NCI-H146 (cell line): ENCODE measurements at places on chromosomes 3 and 15.
A peak's percentile ranks its signal among the peaks of the same experiment; 100 is the strongest.

- no peak for DNase-seq
These were observed 182.9 kb upstream of the TRIM42 start for GRCh38 chr3:140494970-140495369.

- no peak for DNase-seq
These were observed 6.9 kb downstream of the SHF start for GRCh38 chr15:45180648-45181436.

- DNase-seq, result peak; percentile 90
These were observed 81.4 kb downstream of the ARNT2 start for GRCh38 chr15:80485370-80486164.

DNA sequence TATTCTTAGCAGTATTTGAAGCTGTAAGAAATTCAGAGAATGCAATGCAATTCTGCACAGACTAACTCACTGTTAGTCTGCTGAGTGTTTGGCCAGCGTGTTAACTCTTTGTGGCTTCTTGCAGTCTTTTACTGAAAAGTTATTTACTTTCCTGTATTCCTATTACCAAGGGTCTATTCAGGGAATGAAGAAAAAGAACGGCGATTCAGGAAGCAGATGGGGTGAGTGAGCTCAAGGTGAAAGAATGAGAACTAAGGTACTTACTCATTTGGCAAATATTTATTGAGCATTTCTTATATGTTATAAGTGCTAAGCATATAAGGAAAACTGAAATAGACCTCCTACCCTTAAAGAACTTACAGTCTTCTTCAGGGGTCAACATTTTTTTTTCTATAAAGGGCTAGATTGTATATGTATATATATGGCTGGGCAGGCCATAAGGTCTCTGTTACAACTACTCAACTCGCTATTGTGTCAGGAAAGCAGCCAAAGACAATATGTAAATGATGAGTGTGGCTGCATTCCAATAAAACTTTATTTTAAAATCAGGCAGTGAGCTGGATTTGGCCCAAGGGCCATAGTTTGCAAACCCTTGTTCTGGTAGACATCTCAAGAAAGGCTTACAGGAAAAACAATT lies 271.9 kb upstream of the GADL1 start:
- no peak for DNase-seq

DNA sequence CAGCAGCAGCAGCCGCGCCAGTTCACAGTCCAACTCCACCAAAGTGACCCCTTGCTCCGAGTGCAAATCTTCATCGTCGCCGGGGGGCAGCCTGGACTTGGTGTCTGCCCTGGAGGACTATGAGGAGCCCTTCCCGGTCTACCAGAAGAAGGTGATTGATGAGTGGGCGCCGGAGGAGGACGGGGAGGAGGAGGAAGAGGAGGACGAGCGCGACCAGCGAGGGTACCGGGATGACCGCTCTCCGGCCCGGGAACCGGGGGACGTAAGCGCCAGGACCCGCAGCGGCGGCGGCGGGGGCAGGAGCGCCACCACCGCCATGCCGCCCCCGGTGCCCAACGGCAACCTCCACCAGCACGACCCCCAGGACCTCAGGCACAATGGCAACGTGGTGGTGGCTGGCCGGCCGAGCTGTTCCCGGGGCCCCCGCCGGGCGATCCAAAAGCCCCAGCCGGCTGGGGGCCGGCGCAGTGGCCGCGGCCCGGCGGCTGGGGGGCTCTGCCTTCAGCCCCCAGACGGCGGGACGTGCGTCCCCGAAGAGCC lies 224.1 kb upstream of the IL12A start:
- DNase-seq, result no peak

DNA sequence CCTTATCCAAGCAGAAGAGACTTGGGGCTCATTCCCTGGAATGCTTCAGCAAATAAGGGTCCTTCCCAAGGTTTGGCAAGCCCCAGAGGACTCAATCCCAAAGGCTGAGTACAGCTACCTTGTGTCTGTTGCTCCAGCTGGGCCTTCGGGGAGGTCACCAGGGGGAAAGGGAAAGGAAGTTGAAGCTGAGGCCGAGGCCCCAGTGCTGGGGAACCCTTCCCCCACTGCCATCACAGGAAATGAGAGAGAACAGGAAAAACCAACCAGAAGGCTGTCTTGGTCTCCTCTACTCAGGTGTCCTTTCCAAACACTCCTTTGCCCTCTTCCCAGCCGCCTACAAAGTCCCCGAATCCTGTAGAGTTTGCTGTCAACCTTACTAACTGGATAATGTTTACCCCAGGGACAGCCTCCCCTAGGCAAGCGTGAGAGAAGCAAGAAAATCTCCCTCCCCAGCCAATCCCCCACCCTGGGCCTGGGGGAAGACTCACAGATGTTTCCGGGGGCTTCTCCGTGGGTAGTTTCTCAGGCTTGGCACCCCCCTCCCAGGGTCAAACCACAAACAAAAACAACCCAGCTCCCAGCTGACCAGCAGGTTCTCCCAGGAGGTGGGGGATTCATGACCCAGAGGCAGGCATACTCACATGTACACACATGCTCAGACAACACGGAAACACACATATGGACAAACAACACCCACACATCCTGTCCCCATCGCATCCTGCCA lies 5.5 kb downstream of the CSRNP1 start:
- DNase-seq, result no peak

- DNase-seq, result no peak
These were observed 74.9 kb downstream of the NTRK3 start for GRCh38 chr15:88181613-88182012.

DNA sequence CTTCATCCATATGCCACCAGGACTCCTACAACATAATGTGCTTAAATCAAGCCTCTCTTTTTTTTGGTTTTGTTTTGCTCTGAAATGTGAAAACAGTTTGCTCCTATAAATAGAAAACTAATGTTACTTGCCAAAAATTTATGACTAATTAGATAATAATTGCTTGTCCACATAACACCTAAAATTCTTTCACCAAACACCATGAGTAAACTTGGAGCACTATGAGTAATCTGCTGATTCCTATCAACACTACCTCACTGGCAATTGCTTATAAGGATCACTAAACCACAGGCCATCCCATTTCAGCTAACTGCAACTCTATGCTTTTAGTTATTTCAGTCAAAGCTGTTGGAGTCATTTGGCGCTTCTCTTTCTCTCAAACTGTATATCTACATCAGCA lies 252.7 kb downstream of the EPHA3 start:
- no peak for DNase-seq

GRCh38 chr15:88449581-88449980 lies 17.6 kb downstream of the MRPL46 start:
- no peak for DNase-seq

GRCh38 chr3:104909721-104910120 lies 457.0 kb upstream of the ALCAM start:
- DNase-seq, result peak; percentile 71

- peak; percentile 72 for DNase-seq
These were observed 670 bp downstream of the PRKCI start for GRCh38 chr3:170222647-170223541.

DNA sequence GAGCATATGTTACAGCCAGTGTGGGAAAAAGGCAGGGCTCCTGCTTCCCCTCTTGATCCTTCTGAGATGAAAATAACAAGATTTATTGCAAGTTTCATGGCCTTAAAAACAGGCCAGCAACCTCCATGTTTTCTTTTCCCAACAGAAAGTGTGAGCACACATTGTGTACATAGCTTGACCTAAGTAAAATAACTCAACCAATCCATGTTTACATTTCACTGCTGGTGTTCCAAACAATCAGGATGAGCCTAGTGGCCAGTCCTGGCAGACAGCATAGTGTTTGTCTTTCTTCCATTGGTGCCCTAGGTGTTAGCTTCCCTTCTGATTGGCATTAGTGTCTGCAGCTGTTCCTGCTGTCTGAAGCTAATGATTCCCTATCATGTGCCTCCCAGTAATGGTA lies 847.7 kb downstream of the EPHA3 start:
- DNase-seq, result peak; percentile 85

- DNase-seq, result no peak
These were observed 50.5 kb upstream of the TSEN2 start for GRCh38 chr3:12433823-12434222.

DNA sequence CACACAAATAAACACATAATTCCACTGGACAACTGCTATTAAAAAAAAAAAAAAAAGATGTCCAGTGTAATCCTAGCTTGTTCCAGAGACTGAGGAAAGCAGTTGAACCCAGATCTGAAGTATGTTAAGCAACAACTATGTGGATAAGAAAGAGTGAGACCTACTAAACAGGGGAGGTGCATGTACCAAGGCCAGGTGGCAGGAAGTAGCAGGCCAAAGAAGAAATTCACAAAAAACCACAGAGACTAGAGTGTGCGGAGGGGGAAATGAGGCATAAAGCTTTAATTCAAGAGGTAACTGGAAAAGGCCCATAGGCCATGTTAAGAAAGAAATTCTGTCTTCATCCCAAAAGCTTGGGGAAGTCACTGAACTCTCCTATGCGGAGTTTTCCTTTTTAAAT lies 490.0 kb downstream of the NAALADL2 start:
- no peak for DNase-seq

DNA sequence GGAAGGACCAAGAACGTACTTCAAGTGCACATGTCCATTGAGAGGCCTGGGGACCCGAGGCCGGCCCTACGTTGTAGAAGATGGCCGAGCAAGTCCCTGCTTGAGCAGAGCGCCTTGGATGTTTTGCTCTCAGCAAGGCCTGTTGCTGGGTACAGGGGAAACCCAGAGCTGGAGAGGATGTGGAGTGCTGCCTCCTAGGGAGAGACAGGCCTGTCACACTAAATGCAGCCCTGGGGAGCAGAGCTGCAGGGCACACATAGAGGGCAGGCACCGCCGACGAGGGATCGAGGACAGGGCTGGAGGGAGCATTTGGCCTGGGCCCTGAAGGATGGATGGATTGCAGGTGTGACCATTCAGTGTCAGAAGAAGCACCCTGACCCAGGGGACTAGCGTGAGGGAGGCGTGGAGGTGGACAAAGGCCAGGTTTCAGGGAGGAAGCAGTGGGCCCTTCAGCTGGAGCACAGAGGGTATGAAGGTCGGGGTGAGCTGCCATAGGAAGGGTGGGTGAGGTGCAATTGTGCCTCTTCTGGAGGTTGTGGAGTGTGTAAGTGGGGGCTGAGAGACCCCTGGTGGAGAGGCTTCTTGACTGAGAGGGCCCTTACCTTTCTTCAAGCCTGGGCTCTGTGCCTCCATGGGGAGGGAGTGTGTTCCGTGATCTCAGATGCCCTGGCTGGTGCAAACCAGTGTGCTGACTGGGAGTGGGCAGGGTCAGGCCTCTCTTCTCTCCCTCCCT lies 142.4 kb downstream of the CHDH start:
- DNase-seq, result no peak

- no peak for DNase-seq
These were observed 27.2 kb upstream of the GNB5 start for GRCh38 chr15:52218371-52218770.

DNA sequence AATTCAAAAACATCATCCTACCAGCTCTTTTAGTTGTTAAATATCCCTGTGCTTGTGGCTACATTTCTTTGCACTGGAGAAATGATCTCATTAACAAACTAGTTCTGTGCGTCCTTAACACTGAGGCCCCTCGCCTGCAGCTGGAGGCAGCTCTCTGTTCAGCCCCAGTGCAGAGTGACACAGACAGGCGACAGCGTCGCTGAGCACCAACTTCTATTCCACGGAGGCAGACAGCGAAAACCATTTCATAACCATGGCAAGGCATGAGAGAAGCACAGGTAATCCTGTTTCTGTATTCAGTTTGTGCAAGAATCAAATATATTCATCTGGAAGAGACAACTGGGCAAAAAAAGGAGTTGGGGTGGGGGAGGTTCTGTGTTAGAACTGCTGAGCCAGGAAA lies 530.7 kb downstream of the ZIC1 start:
- DNase-seq, result no peak

GRCh38 chr3:15557511-15557946 lies 36.0 kb upstream of the COLQ start:
- DNase-seq, result peak; percentile 43

DNA sequence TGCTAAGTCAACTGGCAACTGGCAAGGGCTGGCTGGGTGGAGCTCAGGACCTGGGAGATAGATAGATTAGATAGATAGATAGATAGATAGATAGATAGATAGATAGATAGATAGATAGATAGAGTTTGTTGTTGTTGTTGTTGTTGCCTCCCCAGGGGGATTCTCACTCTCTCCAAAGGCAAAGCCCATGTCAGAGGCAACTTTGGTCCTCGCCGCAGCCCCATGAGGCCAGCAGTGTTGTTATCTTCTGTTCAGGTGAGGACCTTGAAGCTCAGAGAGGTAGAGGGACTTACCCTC lies 7.4 kb upstream of the MST1R start:
- DNase-seq, result no peak

- DNase-seq, result no peak
These were observed 12.7 kb downstream of the CNTN3 start for GRCh38 chr3:74601793-74602192.
